Activated T-cell treated with anti-CD3 and anti-CD28 coated beads, Interleukin-2, amount 50 U/mL, for 4 hours (primary cell): ENCODE measurements at places on chromosomes 13 and 19.

- DNase-seq = no peak
Observed at GRCh38 chr13:76329004-76329403, 557.2 kb downstream of the KCTD12 start.

GRCh38 chr13:32135056-32135390 lies 103.4 kb downstream of the FRY start:
- DNase-seq = no peak

GRCh38 chr19:11265177-11265784 lies 3.0 kb upstream of the DOCK6 start:
- DNase-seq = no peak

GRCh38 chr19:36772311-36773222 lies at the start of gene ZNF850:
Gene ZNF850, minus strand, starts transcription at chr19:36772807. Its CDS starts 10,201 bp downstream, at chr19:36762606.
- peak; percentile 95 for DNase-seq

GRCh38 chr13:51643882-51644281 lies 59.6 kb downstream of the WDFY2 start:
- no peak for DNase-seq

- peak; percentile 78 for DNase-seq
Observed at GRCh38 chr19:46346821-46347571, at the start of gene PPP5C. Gene PPP5C, plus strand, starts transcription at chr19:46347087. Its CDS starts 10 bp downstream, at chr19:46347097.

DNA sequence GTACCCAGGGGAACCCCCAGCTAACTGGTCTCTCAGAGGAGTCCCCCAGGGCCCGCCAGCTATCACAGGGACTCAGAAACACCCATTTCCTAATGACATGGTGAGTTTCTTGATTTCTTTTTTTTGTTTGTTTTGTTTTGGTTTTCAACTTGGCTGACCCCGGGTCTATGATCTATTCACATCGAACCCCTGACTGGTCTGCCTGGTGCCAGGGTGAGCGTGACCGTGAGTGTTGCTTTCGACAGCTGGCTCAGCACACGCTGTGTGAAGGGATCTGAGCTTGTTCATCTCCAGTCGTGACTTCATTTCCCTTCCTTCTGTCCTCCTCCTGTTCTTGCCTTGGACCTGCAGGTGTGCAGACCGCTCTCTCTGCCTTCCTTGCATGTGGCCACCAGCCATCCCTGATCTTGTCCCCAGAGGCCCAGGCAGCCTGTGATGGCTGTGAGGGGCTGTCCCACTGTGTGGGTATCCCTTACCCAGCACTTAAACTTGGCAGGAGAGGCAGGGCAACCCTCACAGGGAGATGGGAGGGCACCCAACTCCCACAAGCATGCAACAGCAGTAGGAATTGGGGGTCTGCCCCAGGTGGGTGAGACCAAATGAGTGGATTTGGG lies 26.2 kb downstream of the TMEM161A start:
- no peak for DNase-seq

- no peak for DNase-seq
Observed at GRCh38 chr19:34246340-34246739, 8.0 kb upstream of the GARRE1 start.

DNA sequence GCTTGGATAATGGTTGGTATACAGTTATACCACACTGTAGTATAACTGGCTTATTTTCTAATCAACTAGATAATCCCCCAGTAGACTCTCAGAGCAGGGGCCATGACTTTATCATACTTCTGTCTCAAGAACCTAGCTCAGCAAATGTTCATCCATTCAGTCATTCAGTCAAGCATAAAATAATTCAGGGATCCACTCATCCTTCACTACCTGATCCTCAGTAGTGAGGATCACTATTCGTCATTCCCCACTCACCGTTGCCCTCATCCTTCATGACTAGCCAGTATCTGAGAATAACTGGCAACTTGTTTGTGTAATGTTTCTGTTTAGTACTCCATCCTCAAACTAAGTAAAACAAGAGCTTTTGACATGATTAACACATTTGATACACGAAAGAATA lies 77.6 kb downstream of the TSC22D1 start:
- DNase-seq = no peak

- DNase-seq = no peak
Observed at GRCh38 chr19:32631381-32631780, 43.6 kb downstream of the ANKRD27 start.

- peak; percentile 20 for DNase-seq
Observed at GRCh38 chr19:57099199-57099661, 20.6 kb upstream of the USP29 start.

DNA sequence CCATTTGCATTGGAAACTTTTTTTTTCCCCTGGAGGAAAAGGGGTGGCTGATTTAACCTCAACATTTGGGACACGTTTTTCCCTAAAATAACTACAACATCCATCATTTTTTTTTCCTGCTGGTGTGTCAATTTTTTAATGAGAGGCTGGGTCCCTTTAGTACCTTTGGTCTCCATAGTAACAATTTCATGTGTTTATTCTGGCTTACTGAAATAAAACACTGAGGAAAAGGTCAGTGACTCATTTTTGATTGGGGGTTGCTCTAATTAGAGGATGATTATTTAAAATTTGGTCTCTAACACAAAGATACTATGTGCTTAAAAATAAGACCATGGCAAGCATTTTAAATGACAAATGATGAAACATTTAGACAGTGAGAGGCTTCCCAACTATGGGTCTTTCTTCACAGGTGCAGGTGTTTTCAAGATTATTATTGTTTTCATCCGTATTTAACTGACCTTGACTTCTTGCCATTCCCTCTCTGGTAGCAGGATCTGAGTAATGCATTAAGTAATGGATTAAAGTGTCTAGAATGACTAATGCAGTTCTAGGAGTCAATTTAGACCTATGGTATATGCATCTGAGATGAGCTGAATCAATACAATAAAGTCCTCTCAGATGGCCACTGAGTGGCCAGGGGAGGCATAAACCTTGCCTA lies 406.4 kb downstream of the KCNRG start:
- DNase-seq = no peak

DNA sequence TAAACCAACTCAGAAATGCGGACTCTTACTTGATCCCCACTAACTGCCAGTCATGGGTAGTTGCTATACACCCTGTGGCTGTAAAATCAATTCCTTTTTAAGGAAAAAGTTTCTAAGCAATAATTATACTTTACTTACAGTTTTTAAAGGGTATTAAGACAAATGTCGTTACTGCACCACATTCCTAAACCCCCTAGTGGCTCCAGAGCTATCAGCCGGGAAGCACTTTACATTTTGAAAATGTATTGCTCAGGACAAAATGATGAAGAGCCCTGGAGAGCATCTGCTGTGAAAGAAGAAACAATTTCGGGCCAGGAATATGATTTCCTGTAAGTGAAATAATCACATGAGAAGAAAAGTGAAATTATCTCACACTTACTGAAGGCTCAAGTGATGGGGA lies 36.7 kb downstream of the DCLK1 start:
- DNase-seq = no peak

DNA sequence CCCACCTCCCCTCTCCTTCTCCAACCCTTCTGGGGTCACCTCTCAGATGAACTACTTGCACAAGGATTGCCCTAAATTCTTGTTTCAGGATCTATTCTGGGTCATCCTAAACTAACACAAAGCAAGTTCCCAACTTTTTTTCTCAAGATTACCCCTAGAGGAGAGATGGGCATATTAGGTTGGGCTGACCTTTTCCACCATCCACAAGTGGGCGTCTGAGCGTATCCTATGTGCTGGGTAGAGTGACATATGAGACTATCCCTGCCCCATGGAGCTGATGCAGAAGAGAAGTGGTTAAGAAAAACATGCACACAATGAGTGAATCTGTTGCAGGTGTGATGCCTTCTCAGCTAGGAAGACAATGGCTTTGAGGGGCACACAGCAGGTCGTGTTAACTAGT lies 132.7 kb downstream of the CACNA1A start:
- no peak for DNase-seq

- DNase-seq = no peak
Observed at GRCh38 chr13:79723519-79724024, 242.6 kb downstream of the NDFIP2 start.

- no peak for DNase-seq
Observed at GRCh38 chr13:49112782-49113525, 107.2 kb upstream of the MLNR start.

DNA sequence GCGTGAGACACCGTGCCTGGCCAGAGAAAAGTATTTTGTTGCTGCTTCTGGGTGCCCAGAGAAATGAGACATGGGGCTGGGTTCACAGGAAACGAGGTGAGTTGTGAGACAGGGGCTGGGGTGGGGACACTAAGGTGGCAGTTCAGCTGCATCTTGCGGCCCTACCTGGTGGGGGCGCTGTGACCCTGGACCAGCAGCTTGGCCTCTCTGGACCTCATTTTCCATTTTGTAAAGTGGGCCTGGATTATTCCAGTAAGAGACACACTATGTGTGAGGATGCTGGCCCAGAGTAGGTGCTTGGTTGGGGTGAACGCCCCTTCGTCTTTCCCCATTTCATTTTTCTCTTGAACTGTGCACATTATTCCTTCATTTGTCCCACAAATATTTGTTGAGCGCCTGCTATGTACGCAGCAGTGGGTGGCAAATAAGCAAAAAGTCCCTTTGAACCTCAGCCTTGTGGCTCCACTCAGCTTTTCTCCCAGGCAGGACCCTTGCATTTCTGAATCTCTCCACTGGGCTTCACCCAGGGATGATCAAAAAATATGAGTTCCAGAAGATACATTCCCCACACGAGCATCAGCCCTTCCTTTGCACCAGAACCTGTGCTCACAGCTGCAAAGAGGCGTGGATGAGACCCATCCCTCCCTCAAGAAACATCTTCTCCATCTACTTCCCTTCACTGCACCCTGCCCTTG lies 26.6 kb upstream of the OR10H1 start:
- no peak for DNase-seq

- no peak for DNase-seq
Observed at GRCh38 chr13:99196466-99197116, 4.1 kb upstream of the UBAC2 start.
